ENCODE measurements at places on chromosomes 12 and 14.

DNA sequence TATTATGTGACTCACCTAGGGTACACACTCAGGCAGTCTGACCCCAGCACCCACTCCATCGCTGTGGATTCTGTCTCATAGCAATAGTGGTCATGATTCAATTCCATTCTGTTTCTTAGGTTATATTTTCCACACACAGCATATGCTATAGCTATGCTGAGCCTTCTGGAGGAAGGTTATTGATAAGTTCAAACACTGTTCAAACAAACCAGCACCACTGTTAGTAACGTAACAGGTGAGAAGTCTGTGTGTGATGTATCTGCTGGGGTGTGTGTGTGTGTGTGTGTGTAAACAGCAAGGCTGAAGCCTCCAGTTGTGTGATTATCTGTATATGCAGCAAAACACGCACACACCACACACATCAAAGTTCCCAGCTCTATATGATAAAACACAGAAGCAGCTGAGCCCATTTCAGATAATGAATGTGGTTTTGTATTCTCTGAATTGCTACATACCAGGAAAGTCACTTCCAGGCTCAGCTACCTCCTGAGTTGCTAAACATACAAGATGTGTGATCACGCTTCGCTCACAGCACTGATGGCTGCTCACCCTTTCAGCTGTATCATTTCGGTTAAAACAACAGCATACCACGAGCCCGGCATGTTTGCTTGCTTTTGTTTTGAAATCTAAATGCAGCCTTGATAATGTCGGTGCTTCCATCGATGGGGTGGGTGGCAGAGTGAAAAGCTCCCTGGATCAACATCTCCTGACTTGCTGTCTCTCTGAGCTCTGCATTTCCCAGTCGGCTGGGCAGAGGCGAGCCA is 6.8 kb upstream of the SYNE3 start:
- peak; percentile 48 for DNase-seq

- DNase-seq: no peak
Observed at GRCh38 chr12:55039395-55040354, 19.9 kb downstream of the NEUROD4 start.

GRCh38 chr14:97010491-97011160 is 213.4 kb downstream of the VRK1 start:
- no peak for DNase-seq

GRCh38 chr12:7373226-7373625 is 69.4 kb downstream of the ACSM4 start:
- DNase-seq: no peak

DNA sequence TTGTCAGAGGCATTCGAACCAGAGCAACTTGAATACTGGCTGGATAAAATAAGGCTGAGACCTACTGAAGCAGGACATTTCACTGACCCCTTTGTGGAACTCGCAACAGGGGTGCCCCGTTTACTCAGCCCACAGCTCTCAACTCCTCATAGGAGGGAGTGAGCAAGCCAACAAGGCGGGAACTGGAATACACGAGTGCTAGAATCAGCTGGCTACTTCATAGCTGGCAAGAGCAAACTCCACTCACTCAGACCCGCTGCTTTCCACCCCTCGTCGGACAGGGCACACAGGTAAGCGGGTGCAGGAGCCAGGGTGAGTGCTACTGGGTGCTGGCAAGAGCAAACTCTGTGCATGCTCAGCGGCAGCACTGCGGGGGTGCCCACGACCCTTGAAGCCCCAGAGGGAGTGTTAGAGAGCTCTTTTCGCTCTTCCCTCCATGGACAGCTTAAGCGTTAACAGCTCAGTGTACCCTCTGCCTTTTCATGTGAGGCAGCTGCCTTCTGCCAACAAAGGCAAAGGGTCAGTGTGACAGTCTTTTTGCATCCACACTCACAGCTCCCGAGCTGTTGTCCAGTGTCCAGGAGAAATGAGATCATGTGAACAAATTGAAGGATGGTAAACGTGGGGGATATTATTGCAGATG is 15.7 kb downstream of the CAPZA3 start:
- DNase-seq: no peak
